ENCODE measurements at places on chromosomes 1 and 21.
A peak's percentile ranks its signal among the peaks of the same experiment; 100 is the strongest.

- DNase-seq, result peak; percentile 32
Measured at GRCh38 chr1:86913399-86913895, 479 bp downstream of the SELENOF start.

- DNase-seq, result no peak
Measured at GRCh38 chr1:164667001-164667400, 108.0 kb downstream of the PBX1 start.

GRCh38 chr1:60402816-60403215 is 329.2 kb upstream of the C1orf87 start:
- DNase-seq, result no peak

GRCh38 chr1:25425098-25426085 is 4.8 kb upstream of the RHCE start:
- no peak for DNase-seq

DNA sequence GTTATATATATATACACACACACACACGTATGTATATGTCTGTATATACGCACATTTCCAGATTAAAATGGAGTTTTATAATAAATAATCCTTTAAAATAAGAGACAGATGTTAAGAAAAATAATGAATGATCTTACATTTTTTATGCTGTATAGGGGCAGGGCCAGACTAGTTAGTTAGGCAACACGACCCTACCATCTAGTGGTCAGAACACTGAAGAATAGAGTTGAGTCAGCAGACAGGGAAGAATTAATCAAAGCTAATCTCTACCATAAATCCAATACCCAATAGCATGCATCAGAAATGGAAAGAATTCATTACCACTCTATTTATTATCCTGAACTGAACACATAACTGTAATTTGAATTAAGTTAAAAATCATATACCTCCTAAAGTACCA is 156.7 kb downstream of the BRINP3 start:
- no peak for DNase-seq

DNA sequence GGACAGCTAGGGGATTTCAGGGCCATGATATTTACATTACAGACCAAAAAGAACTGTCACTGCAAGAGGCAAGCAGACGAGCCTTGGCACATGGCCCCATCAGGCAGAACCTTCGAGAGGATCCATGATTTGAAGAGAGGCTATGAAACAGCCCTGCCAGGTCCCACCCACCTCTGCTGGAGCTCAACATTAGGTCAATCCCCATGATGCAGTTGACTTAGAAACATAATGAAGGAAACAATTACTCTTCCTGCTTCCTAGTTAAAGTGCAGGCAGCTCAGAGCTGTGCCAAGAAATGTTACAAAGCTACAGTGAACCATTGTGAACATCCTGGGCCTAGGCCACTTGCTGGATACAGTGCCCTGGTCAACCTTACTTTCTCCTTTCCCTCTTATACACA is 41.7 kb upstream of the PTCH2 start:
- no peak for DNase-seq

DNA sequence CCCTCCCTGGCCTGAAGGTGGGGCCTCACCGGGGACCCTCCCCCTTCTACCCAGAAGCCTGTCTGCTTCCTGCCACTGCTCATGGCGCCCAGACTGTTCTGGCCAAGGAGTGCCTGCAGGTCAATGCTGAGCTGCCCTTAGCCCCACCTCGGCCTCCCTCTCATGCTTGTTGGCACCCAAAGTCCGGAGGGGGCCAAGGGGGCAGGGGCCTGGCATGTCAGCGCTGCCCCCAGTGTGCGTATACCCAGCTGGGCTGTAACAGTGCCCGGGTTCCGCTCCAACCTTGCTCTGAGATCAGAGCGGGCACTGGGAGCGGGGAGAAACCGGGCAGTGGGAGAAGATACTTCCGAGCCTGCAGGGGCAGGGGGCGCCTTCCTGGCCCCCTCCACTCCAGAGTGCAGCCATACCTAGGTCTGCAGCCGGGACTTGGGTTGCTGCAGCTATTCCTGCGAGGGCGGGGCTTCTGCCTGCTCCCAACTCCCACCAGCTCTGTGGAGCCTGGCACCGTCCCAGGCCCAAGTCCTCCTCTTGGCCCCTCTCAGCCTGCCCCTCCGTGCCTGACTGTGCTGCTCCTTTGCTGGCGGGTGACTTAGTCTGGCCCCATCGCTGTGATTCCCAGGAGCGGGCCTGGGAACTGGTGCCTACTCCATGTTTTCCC is 21.4 kb upstream of the TGFB2 start:
- no peak for DNase-seq

DNA sequence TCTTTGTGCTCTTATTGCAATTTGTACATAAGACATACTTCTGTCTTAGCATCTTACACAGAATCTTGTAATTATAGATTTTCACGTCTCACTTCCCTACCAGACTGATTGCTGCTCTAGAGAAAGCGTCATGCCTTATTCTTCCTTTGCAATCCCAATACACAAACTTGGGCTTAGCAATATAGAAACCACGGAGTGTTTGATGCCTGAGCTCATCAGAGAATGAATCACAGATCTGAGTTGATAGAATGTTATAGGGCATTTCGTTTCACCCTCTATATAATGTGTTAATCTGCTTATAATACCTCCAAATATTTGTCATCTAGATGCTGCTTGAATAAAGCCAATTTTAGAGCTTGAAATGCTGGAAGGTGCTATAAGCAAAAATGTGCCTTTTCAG is 6.6 kb downstream of the FMO1 start:
- DNase-seq, result no peak

DNA sequence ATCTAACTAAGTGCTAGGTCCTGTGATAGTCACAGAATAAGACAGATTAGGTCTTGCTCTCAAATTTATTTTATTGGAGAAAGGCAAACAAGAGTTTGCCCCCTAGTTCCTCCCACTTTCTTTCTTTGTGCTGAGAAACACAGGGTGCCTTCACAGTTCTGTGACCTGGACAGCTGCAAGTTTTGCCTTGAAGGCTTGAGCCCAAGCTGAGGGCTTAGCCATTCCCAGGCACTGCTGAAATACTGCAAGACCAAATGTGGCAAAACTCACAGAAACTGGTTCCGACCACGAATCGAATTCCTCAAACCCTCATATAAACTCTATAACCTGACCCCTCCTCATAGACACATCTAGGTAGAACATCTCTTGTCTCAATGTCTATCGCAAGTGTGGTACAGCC is 227.9 kb downstream of the RERE start:
- no peak for DNase-seq

- no peak for DNase-seq
Measured at GRCh38 chr1:28761189-28761588, 24.4 kb downstream of the YTHDF2 start.

DNA sequence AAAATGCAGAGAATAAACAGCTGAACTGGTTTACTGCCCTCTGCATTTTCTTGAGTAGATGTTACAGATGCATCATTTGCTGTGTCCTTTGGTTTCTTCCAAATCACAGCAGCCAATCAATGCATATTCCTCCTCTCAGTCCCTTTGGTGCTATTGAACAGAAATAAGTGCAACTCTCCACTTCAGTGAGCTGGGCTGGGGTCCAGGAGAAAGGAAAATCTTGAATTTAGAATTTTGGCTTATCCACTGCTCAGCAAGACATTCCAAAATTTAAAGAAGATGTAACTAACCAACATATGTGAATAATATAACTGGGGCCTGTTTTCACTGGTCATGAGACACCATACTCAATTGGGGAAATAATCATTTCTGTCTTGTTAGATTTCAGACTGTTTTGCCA is 39.2 kb downstream of the PRMT6 start:
- DNase-seq, result no peak

DNA sequence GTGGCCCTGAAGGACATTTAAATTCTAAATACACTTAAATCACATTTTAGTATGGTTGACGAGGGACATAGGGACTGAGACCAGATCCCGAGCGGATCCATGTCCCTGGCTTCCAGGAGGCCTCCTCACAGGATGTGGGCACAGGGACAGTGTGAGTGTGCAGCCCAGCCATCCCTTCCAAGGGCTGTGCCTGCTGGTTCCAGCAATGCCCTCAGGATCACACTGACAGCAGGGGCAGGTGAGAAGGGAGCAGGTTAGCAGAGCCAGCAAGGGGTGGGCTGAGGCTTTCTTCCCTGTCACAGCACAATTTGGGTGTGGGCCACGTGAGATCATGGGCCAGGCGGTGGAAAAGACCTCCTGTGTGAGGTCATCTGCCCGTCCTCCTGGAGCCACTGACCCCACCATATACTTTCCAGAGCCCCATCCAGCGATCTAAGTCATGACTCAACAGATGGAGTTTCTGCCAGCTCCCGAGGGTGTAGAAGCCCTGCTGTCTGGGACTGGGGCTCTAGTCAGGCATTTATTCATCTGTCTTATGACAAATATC is 37.0 kb upstream of the PRSS38 start:
- DNase-seq, result no peak

- no peak for DNase-seq
Measured at GRCh38 chr1:107529511-107530149, 388.8 kb downstream of the NTNG1 start.

DNA sequence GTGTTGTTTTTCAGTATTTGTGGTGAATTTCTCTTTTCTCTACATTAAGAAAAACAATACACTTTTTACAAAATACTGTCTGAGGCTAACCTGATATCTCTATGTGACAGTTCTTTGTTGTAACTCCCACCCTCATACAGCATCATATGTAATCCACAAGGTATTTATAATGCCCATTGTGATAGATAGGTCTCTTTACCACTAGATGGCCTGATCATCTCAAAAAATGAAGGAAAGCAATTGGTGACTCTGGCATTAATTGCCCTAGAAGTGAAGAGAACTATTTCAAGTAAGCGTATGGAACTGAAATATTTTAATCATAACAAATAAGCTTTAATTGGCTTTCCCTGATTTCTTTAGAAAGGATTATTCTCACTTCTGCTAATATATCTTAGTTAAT is 36.2 kb upstream of the HFM1 start:
- no peak for DNase-seq

DNA sequence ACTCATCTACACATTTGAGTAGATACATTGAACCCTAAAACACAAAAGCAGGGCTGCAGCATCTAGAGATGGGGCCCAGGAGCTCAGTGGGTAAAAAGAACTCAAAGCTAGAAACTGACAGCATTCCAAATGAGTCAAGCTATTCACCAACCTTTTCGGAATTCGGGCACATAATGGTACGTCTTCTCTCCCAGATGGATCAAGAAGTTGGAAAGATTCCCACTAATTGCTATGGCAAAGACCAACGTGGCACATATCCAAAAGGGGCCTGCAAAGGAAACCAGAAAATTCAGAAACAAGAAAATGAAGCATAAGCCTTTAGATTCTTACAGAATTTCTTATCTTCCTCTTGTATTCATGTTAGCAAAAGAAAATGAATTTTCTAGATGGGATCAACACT is 18.4 kb downstream of the YIPF1 start:
- DNase-seq, result no peak

- DNase-seq, result no peak
Measured at GRCh38 chr1:19309123-19309813, 2.7 kb downstream of the AKR7A2 start.

DNA sequence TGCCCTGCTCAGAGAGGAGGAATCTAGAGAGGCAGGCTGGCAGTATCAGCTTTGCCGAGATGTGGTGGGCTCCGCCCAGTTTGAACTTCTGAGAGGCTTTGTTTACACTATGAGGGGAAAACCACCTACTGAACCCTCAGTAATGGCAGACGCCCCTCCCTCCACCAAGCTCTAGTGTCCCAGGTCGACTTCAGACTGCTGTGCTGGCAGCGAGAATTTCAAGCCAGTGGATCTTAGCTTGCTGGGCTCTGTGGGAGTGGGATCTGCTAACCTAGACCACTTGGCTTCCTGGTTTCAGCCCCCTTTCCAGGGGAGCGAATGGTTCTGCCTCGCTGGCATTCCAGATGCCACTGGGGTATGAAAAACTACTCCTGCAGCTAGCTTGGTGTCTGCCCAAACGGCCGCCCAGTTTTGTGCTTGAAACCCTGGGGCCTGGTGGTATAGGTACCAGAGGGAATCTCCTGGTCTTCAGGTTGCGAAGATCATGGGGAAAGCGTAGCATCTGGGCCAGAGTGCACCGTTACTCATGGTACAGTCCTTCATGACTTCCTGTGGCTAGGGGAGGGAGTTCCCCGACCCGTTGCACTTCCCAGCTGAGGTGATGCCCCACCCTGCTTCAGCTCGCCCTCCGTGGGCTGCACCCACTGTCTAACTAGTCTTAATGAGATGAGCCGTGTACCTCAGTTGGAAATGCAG is 43.6 kb downstream of the C21orf91 start:
- peak; percentile 41 for DNase-seq

- no peak for DNase-seq
Measured at GRCh38 chr1:227816750-227817446, 1.4 kb downstream of the PRSS38 start.

- no peak for DNase-seq
Measured at GRCh38 chr1:28104866-28105467, 16.6 kb upstream of the EYA3 start.

GRCh38 chr21:44996983-44997936 is 57.4 kb downstream of the SLX9 start:
- no peak for DNase-seq

DNA sequence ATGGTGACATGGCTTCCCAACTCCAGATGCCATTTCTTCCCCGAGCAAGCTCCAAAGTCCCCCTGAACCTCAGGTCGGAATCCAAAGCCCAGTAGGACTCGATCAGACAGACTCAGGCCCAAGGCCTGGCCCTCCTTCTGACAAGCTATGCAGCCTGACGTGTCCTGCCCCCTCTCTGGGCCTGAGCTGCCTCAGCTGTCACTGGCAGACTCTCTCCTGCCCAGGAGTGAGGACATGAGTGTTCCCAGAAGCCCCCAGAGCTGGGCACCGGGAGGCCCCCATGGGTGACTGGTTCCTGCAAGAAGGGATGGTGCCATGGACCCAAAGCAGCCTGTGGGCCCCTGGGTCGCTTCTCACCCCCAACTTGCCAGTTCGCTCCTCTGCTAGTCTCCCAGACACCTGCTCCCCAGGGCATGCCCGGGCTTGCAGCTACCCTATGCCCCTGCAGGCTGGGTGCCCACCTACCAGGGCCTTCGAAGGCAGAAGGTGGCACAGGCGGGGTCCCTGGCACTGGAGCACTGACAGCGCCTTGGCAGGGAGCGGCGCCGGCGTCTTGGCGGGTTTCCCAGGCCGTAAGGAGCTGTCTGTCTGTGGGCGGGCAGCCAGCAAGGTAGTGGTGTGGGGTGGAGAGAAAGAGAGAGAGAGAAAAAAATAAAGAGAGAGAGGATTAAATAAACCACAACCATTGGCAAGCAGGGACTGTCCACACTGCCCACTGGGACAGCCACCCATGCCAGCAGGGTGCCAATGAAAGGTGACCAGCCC is 2.3 kb downstream of the EDN2 start:
- DNase-seq, result no peak

- DNase-seq, result no peak
Measured at GRCh38 chr1:114331936-114332335, 178.3 kb upstream of the SYT6 start.

Data from T-helper 1 cell (primary cell).